Islet precursor cell (in vitro differentiated cells): ENCODE measurements at places on chromosomes 1 and 21.

DNA sequence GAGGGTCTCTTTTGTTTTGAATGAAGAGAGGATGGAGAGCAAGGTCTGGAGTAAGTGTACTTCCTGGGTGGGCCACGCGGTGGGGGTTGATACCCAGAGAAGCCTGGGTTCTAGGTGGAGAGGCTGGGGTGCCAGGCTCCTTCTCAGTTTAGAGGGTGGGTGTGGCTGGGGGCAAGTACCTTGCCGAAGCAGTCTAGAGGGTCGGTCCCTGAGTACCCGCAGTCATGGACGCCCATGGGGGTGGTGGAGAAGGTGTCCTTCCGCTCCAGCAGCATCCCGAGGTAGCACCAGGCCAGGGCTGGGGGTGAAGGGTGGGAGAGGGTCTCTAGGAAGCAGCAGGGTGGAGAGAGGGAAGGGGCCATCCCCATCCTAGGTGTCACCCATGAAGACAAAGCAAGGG is 14.3 kb downstream of the TTC22 start:
- DNase-seq, result no peak

- DNase-seq, result no peak
Measured at GRCh38 chr1:83741770-83742169, 257.2 kb downstream of the TTLL7 start.

DNA sequence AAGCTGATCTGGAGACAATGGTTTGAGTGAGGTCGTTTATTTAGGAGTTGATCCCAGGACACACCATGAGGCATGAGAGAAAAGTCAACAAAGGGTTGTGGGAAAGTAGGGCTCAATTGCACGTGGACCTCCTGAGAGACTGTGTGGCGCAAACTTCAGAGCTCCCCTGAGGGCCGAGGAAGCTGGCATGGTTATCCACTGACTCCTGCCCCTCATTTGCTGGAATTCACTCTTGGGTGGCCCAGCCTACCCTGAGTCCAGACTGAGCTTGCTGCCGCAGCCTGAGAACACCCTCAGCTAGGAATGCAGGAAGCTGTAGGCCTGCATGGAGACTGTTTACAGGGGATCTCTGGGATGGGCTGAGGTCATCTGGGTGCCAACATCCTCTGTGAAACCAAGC is 301.0 kb downstream of the RWDD3 start:
- no peak for DNase-seq

DNA sequence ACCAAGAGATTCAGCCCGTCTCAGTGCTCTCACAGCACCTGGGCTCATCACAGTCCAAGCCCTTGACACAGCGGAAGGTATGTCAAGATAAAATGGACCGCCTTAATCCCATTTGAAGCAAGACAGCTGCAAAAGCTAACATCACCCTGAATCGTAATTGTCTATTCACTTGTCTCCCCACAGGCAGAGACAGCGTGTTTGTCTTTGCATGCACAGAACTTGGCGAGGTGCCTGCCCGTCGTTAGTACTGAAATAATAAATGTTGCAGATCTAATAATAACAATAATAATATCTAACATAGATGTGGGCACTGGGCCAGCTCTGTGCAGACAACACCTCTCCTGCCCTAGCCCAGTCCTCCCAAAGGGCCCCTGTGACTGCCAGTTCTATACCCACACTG is 271.7 kb downstream of the NPHP4 start:
- DNase-seq, result no peak

- peak; percentile 69 for DNase-seq
Measured at GRCh38 chr1:22665752-22666151, 12.7 kb downstream of the C1QB start.
